ENCODE measurements at places on chromosomes 16 and 17.

DNA sequence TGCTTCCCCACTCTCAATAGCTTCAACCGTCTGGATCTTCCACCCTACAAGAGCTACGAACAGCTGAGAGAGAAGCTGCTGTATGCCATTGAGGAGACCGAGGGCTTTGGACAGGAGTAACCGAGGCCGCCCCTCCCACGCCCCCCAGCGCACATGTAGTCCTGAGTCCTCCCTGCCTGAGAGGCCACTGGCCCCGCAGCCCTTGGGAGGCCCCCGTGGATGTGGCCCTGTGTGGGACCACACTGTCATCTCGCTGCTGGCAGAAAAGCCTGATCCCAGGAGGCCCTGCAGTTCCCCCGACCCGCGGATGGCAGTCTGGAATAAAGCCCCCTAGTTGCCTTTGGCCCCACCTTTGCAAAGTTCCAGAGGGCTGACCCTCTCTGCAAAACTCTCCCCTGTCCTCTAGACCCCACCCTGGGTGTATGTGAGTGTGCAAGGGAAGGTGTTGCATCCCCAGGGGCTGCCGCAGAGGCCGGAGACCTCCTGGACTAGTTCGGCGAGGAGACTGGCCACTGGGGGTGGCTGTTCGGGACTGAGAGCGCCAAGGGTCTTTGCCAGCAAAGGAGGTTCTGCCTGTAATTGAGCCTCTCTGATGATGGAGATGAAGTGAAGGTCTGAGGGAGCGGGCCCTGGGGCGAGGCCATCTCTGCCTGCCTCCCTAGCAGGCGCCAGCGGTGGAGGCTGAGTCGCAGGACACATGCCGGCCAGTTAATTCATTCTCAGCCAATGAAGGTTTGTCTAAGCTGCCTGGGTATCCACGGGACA, 11.1 kb upstream of the CLEC18A start:
- no peak for DNase-seq

DNA sequence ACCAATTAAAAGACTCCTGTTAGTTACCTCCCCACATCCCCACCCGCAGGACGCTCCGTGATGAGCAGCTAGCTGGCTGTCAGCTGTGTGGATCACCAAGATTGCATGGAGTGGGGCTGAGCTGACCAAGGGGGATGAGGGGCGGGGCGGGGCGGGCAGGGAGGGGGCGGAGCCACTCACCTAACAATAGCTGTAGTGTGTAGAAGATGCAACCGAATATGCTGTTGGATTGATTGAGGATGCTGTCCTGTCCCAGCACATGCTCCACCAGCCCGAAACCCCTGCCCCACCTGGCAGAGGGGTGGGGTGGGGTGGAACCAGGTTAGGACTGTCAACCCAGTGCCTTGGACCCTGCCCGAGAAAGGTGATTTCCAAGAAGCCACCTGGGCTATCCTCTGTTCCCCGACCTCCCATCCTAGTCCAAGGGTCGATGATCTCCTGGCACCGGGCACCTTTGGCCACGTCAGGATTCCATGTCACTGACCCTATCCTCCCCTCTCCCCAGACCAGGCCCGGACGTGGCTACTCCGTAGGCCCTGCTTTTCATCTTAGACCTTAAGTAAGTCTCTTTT, 1.4 kb downstream of the VKORC1 start:
- no peak for DNase-seq

DNA sequence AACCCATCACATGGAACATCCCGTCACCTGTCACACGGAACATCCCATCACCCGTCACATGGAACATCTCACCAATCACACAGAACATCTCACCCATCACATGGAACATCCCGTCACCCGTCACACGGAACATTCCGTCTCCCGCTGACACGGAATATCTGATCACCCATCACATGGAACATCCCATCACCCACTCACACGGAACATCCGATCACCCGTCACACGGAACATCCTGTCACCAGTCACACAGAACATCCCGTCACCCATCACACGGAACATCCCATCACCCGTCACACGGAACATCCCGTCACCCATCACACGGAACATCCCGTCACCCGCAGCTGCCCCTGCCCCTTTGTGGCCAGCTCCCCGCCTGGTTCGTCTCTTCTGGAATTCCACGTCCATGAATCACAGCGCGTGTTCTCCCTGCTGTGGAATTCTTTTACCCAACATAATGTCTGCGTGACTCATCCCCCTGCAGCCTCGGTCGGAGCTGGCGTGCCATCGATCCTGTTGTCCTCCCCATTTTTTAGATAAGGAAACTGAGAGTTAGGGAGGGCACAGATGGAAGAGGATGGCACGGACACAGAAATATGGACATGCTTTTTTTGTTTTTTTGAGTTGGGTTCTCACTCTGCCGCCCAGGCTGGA, 5.6 kb downstream of the CPNE7 start:
- no peak for DNase-seq

DNA sequence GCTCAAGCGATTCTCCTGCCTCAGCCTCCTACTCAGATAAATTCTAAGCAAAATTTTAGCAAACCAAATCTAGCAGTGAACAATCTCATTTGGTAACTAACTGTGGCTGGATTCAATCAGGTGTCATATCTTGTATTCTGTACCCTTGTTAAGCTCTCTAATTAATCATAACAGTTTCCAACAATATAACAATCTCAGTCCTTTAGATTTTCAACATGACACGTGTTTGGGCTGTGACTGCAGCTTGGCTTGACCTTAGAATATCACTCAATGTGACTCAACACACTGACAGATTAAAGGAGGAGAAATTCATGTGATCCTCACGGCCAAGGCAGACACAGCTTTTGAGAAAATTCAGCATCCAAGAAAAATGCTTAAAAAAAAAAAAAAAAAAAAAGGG, 133.6 kb downstream of the BANP start:
- no peak for DNase-seq

DNA sequence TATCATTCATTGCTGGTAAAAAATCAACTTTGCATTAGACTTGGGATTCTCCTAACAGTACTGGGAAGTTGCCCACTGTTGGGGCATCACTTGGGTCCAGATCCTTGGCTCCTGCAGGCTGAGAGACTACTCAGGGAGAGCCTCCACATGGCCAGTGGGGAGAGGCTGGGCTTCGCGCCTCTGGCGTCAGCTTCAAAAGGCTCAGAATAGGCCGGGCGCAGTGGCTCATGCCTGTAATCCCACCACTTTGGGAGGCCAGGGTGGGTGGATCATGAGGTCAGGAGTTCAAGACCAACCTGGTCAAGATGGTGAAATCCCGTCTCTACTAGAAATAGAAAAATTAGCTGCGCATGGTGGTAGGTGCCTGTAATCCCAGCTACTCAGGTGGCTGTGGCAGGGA, 3.4 kb upstream of the CSHL1 start:
- no peak for DNase-seq

GRCh38 chr17:69961501-69962145, 113.4 kb upstream of the KCNJ16 start:
- peak; percentile 82 for DNase-seq

- no peak for DNase-seq
Measured at GRCh38 chr17:38741921-38742410, 6.2 kb downstream of the PCGF2 start.

DNA sequence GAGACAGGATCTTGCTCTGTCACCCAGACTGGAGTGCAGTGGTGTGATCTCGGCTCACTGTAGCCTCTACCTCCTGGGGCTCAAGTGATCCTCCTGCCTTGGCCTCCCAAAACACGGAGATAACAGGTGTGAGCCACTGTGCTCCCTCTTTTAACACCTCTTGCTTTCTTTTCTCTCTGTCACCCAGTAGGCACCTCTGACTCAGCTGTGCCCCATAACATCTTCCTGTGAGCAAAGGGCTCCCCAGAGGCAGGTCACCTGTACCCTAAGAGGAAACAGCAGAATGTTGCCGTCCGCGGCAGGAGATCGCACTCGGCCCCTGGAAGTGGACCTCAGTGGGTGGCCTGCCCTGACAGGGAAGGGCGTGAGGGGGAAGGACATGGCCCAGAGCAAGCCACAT, 918 bp upstream of the NLRC3 start:
- DNase-seq = no peak

- no peak for DNase-seq
Measured at GRCh38 chr17:13475574-13476223, 126.0 kb downstream of the HS3ST3A1 start.

- no peak for DNase-seq
Measured at GRCh38 chr17:50310455-50311111, 35.3 kb upstream of the XYLT2 start.

DNA sequence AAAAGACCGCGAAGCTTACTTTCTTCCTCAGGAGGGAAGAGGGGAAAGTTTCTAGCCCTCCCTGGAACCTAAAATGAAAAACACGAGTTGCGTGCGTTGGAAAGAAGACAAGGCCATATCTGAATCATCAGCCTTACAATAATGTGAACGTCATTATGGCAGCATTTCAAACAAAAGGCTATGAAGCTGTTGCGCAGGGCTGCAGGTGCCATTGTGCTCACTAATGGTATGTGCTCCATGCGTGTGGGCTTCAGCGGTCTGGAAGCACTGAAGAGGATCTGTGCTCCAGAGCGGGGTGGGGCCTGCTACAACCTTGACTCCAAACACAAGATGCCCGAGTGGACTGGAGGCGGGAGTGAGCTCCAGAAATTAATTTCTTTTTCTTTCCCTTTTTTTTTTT, 12.1 kb upstream of the CYB5B start:
- no peak for DNase-seq

- DNase-seq = no peak
Measured at GRCh38 chr16:68384288-68385161, 63.8 kb downstream of the SMPD3 start.

- no peak for DNase-seq
Measured at GRCh38 chr16:69563605-69564580, 1.9 kb upstream of the NFAT5 start.

DNA sequence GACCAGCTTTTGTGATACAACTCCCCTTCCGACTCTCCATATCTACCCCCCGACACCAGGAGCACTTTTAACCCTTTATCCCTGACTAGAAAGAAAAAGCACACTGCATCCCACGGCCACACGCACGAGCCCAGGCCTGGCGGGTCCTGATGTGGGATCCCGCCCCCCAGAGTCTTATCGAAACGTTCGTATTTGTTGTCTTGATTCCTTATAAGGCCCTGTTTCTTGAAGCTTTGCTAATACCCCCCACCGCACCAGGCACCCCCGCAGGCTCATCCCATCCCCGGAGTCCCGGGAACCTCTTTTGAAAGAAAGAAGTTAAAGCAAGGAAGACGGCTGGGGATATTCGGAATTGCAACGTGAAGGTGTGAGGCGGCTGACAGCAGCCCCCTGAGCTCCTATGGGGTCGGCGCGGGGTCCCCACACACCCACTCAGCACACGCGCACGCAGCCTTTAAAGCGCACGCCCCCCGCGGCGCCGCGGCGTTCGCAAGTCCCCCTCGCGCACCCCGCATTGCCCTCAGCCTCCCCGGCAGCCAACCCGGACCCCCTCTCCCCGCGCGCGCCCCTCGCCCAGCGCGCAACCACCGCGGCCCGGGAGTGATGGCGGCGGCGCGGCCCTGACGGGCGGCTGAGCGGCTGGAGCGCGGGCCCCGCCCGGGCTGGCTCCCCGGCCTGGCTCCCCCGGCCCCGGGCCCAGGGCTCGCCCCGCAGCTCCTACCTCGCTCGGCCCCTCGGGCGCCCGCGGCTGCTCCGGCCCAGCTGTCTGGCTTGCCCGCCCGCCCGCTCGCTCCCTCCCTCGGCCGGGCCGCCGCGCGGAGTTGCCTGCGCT, 448 bp downstream of the STAT5B start:
- DNase-seq = no peak

DNA sequence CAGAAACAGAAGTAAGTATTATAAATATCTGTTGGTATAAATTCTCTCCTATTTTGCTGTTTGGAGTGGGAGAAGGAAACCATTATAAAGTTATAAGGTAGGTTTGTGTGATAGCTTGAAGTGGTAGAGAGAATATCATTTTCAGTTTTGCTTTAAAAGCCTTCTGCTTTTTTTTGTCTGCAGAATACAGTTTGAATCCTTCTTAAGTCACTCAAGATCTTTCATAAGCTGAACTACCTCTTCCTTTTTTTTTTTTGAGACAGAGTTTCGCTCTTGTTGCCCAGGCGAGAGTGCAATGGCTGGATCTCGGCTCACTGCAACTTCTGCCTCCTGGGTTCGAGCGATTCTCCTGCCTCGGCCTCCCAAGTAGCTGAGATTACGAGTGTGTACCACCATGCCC, 9.0 kb downstream of the ATAD5 start:
- DNase-seq = no peak

DNA sequence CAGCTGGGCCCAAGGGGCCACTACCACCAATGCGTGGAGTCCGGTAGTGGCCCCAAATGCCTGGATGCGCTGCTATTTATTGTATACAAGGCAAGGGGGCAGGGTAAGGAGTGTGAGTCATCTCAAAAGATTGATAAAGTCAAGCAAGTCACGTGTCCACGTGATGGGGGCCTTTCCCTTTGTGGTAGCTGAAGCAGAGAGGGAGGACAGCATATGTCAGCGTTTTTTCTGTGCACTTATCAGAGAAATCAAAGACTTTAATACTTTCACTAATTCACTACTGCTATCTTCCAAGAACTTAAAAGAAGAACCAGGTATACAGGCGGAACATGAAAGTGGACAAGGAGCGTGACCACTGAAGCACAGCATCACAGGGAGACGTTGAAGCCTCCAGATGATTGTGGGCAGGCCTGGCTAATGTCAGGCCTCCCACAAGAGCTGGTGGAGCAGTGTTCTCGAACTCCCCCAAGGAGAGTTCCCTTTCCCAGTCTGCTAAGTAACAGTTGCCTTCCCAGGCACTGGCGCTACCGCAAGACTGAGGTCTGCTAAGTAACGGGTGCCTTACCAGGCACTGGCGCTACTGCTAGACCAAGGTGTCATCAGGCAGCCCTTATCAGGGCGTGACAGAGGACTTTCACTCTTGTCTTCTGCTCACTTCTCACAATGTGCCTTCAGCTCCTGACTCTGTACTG, 10.8 kb upstream of the ASB16 start:
- no peak for DNase-seq

DNA sequence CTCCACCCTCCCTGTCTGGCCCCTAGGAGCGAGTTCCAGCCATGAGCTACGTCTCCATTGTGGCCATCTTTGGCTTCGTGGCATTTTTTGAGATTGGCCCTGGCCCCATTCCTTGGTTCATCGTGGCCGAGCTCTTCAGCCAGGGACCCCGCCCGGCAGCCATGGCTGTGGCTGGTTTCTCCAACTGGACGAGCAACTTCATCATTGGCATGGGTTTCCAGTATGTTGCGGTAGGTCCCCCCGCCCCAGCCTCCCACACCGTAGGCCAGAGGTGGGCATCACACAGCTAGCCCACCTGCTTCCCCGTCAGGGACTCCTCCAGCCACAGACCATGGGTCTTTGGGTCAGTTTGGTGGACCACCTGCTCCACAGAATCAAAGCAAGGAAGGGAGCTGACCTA, 4.2 kb downstream of the SLC2A4 start:
- DNase-seq = no peak

GRCh38 chr17:28398280-28398981, 7.6 kb downstream of the SLC46A1 start:
- DNase-seq = no peak

DNA sequence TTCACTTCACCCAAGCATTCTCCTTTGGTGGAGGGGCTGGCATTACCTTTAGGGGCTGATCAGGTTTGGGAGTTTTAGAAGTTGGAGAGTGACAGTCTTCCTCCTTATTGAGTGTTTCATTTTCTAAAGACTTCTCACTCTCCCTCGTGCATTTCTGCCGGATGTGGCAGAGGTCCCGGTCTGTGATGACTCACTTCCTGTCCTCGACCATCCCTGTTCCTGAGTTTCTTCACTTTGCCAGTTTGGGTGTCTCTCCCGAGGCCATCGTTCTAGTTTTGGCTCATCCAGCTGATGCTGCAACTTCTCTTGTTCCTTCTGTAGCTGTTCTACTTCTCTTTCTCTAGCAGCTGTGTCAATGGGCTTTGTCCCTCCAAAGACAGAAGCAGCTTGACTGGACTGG, 104.3 kb downstream of the PHKB start:
- DNase-seq = no peak

- no peak for DNase-seq
Measured at GRCh38 chr17:74744714-74745547, 3.5 kb upstream of the NHERF1 start.
